ENCODE measurements at places on chromosomes 6 and 20. TPM values are rescaled to one million over a fixed set of nuclear protein-coding genes. Genes with fewer than 3 reads are reported as not detected.
A peak's percentile ranks its signal among the peaks of the same experiment; 100 is the strongest.

The FRS3 gene
- 10.5 TPM for total RNA-seq

The ADGB gene
- total RNA-seq = 0.14 TPM

The SLC25A27 gene
- 2.5 TPM for total RNA-seq

The PNLDC1 gene
- total RNA-seq = 0.37 TPM

The PROKR2 gene
- not detected for total RNA-seq

The JAG1 gene
- 1.2 TPM for total RNA-seq

The STMND1 gene
- not detected for total RNA-seq

The RPS6KA2 gene
- total RNA-seq = 28.1 TPM

The C6orf132 gene
- total RNA-seq = 0.65 TPM

- no peak for DNase-seq
These were observed 23.9 kb downstream of the PSMG4 start for GRCh38 chr6:3282476-3283236.

DNA sequence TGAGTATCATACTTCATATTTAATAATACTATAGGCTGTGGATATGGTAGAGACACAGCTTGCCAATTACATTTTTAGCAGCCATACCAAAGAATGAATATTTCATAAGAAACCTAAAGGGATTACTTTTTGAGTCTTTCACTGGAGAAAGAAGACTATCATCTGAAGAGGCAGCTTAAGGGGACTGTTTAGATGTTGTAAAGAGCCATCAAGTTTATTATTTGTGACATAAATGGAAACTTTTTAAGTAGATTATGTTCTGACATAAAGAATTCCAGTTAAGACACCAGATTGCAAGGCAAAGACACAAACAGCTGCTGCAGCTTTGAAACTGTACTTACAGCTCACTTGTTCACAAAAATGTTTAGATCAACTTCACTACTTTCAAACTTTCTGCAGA lies 429.4 kb downstream of the TFAP2A start:
- DNase-seq = no peak

DNA sequence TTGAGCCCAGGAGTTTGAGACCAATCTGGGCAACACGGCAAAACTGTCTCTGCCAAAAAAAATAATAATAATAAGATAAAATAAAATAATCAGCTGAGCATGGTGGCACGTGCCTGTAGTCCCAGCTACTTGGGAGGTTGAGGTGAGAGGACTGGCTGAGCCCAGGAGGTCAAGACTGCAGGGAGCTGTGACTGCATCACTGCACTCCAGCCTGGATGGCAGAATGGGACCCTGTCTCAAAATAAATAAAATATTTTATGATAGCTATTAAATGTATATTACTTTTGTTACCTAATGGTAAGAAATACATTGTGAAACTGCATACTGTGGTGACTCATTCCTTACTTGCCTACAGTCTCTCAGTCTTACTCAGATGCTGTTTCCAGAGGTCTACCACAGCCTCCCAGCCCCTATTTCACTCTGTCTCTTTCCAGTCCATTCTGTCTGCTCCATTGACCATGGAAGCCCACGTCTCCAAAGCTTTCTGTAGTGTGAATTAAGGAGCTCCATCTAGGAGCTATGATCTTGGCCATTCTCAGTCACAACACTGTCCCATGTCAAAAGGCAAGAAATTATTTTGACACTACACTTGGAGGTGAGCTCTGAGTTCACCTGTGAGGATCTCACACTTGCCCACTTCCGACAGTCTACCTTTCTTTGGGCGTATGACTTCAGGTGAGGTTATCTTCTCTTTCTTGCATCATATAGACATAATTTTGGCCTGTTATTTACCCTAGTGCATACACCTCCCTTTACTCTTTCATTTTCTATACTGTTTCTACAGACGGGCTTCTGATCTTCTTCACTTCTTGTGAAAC lies 22.4 kb upstream of the SNX9 start:
- DNase-seq = peak; percentile 66

- DNase-seq = no peak
These were observed 11.9 kb upstream of the CNR1 start for GRCh38 chr6:88177961-88178464.

- DNase-seq = no peak
These were observed 4.3 kb upstream of the AKIRIN2 start for GRCh38 chr6:87706187-87706966.

- DNase-seq = no peak
These were observed 2.8 kb upstream of the RBPJL start for GRCh38 chr20:45303586-45304463.

- no peak for DNase-seq
These were observed 14.1 kb downstream of the SCML4 start for GRCh38 chr6:107809966-107810365.

Data from activated T-cell treated with anti-CD3 and anti-CD28 coated beads, Interleukin-2, amount 50 U/mL, for 72 hours (primary cell).